ENCODE measurements at places on chromosomes 3 and 15.

- DNase-seq, result no peak
These were observed 37.3 kb downstream of the CACNA2D2 start for GRCh38 chr3:50466177-50466576.

DNA sequence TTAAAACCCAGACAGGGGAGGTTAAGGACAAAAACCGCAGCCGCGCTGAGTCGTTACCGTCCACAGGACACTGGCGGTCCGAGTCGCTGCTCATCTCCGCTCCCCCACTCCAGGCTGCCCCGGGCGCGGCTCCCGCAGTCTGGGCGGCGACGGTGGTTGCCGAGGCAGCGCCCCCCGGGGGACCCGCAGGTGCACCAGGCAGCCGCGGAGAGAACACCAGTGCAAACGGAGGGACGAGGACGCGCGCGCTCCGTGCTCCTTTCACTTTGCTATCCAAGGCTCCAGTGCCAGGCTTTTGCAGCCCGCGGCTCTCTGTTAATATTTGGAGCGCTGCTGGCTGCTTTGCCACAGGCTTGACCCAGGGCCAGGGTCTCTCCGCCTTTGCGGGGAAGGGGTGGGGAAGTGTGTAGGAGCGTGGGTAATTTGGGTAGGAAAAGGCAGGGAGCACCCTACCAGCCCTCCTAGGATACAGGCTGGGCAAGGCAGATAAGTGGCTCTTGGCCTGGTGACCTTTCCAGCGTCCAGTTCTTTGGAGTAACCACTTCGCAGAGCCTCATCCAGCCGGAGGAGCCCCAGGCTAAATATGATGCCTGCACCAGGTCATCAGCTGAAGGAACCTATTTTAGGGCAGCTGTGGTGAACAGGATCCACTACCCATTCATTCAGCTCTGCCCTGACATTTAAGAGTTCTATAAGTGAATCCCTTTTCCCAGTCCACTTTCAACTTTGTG is at the start of gene GADL1:
GADL1 (minus strand) TSS at position 141 of the 731 bp plus-strand sequence; CDS start at position 94, 47 bp downstream.
- no peak for DNase-seq

- no peak for DNase-seq
These were observed 288.5 kb upstream of the UMPS start for GRCh38 chr3:124441766-124442165.

DNA sequence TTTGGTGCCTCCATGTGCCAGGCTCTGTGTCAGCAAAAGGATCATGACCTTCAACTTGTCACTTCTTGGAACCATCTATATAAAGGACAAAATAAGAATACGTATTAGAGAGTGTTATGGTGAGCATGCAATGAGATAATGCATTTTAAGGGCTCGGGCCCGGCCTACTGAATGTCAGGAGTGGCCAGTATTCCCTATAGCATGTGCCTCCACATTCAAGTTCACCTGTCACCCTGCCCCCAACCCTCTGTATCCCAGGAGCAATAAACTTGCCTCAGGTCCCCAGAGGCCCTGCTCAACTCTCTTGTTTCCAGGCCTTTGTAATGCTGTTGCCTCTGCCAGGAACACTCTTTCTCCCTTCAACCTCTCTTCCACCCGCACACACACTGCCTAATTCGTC is 90.2 kb upstream of the SLC6A11 start:
- DNase-seq, result no peak

- no peak for DNase-seq
These were observed 5.5 kb downstream of the SHOX2 start for GRCh38 chr3:158100681-158101080.

GRCh38 chr3:138173769-138174420 is 826 bp downstream of the DBR1 start:
- no peak for DNase-seq

GRCh38 chr15:60250316-60250715 is 147.5 kb downstream of the ANXA2 start:
- DNase-seq, result no peak

GRCh38 chr3:150515210-150515609 is 31.1 kb downstream of the SERP1 start:
- DNase-seq, result no peak

- DNase-seq, result no peak
These were observed 62.2 kb downstream of the TIGIT start for GRCh38 chr3:114356066-114356465.

DNA sequence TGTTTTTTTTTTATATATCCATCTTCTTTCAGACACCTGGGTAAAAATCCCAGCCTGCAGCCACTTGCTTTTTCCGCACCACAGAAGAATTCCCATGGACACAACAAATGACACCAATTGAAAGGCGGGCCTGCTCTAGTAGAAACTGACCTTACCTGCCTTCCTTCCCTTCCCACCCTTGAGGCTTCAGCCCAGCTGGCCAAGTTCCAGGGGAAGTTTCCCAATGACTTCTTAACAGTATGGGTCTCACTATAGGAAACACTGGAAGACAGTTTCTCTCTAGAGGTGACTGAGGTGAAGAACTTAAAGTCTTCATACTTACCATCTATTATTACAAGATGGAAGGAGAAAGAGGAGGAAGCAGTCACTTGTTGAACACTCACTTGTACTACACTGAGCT is 714.2 kb upstream of the NR2F2 start:
- DNase-seq, result no peak

DNA sequence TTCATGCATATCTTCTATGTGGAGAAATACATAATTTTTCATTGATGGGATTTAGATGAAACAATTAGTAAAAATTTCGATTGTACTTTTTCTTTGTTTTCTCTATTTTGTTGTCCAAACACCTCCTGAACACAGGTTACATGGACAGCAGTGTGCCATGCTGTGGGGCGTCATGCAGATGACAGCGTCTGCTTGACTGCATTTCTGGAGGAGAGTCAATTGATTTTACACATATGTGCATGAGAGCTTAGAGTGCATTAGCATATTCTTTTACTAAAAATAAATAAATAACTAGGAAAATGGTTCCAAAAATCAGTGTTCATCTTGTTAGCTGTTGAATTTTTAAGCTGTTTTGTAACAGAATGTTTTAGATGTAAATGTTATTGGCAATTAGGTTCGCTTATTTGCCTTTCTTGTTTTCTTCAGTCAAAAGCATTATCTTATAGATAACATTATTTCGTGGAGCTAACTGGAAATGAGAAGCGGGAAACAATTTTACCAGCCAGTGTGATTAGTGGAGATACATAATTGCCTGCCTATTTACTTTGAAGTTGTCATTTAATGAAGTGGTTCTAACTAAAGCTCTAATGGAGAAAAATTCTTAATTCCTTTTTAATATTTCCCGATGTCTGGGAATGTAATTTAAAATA is 82.7 kb upstream of the VGLL3 start:
- no peak for DNase-seq

DNA sequence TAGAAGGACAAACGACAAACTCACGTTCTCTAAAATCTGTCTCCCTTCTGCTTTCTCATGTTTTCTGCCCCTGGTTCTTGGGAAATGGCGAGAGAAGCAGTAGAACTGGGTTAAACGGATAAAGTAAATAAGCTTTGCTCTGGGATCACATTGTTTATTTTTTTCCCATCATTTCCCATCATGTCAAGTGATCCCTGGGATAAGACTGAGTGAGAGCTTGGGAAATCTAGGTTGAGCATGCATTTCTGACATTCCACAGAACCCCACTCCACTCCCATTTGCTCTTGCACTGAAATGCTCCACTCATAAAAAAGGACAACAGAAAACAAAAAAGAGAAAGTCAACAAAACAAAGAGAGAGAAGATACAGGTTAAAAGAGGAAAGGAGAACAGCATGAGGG is 69.1 kb downstream of the SEMA6D start:
- no peak for DNase-seq

GRCh38 chr3:58824285-58824684 is 157.7 kb upstream of the FAM3D start:
- no peak for DNase-seq

DNA sequence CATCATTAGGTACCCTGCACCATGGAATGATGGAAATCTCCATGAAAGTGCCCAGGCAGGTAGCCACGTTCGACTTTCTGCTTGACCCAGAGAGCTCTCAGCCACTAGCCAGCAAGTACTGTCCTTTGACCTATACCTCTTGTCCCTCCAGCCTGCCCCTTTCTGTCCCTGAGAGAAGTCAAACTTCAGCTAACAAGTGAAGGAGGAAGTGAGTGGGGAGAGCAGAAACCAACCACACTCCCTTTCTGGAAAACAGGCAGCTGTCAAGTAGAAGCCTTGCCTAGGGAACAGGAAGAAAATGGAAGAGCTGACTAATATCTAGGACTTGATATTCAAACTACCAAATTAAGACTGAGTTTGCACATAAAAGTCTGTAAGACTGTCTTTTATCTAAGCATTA is 30.3 kb upstream of the FSTL1 start:
- no peak for DNase-seq
